Hair follicular keratinocyte (primary cell): ENCODE measurements at places on chromosomes 12 and 14. TPM values are rescaled to one million over a fixed set of nuclear protein-coding genes. Genes with fewer than 3 reads are reported as not detected.

SLC6A13 gene
- total RNA-seq: not detected in 2 replicates

DDX54 gene
- 65.5 and 86.8 TPM in 2 replicates for total RNA-seq

FAM181A gene
- total RNA-seq: 0.80 TPM in 1 of 2 replicates, not detected in the other

PLA2G1B gene
- total RNA-seq: not detected in 2 replicates

KSR2 gene
- total RNA-seq: not detected in 2 replicates

CCNB1IP1 gene
- total RNA-seq: 63.8 and 83.6 TPM in 2 replicates

FBLN5 gene
- 0.31 and 1.4 TPM in 2 replicates for total RNA-seq

CIPC gene
- total RNA-seq: 6.4 and 8.3 TPM in 2 replicates

B4GALNT1 gene
- total RNA-seq: 0.34 and 1.2 TPM in 2 replicates

ANKS1B gene
- total RNA-seq: not detected in 2 replicates

GPR132 gene
- total RNA-seq: not detected in 2 replicates

ITGB7 gene
- total RNA-seq: 0.04 and 1.6 TPM in 2 replicates

C3AR1 gene
- total RNA-seq: not detected in 2 replicates

NGB gene
- not detected in 2 replicates for total RNA-seq

SLC6A12 gene
- total RNA-seq: not detected in 2 replicates

SAV1 gene
- 15.1 and 29.9 TPM in 2 replicates for total RNA-seq

CDC42BPB gene
- 38.6 and 53.4 TPM in 2 replicates for total RNA-seq

DIO2 gene
- total RNA-seq: not detected in 2 replicates

WDR20 gene
- 12.3 and 16.9 TPM in 2 replicates for total RNA-seq
